ENCODE measurements at places on chromosomes 6 and 20. TPM values are rescaled to one million over a fixed set of nuclear protein-coding genes. Genes with fewer than 3 reads are reported as not detected.

Gene SDCBP2
- total RNA-seq, result 1.5 TPM

Gene RPP40
- 25.2 TPM for total RNA-seq

Gene E2F1
- total RNA-seq, result 21.9 TPM

Gene SPEF1
- 2.6 TPM for total RNA-seq

Gene LY6G6F
- total RNA-seq, result not detected

Gene GPR6
- not detected for total RNA-seq

Gene APCDD1L
- not detected for total RNA-seq

Gene ALDH8A1
- 0.11 TPM for total RNA-seq

Gene RSPO3
- total RNA-seq, result 85.2 TPM

Gene SLC4A11
- total RNA-seq, result 10.2 TPM

Gene POPDC3
- total RNA-seq, result 27.8 TPM

Gene MCCD1
- total RNA-seq, result not detected

Gene DNMT3B
- total RNA-seq, result 5.2 TPM

Measured in A549 treated with GW870086 at 1 μM for 4 hours (cell line).